ENCODE measurements at places on chromosomes 12 and 14.

DNA sequence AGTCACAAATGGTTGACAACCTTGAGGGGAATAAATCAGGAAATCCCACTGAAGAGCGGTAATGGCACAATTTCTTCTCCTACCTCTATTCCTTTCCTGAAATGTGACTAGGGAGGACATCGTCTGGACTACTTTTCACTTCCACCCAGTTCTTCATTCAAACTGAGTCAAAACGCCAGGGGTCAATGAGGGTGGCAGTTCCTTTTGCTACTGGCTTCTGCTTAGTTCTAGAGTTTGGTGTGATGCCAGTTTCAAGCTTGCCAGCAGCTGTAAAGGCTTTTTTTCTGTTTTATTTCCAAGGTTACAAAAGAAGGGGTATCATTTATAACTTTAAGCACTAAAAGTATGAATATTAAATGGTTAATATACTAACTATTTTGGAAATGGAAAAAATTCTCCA is 286.5 kb downstream of the SOX5 start:
- DNase-seq: no peak

DNA sequence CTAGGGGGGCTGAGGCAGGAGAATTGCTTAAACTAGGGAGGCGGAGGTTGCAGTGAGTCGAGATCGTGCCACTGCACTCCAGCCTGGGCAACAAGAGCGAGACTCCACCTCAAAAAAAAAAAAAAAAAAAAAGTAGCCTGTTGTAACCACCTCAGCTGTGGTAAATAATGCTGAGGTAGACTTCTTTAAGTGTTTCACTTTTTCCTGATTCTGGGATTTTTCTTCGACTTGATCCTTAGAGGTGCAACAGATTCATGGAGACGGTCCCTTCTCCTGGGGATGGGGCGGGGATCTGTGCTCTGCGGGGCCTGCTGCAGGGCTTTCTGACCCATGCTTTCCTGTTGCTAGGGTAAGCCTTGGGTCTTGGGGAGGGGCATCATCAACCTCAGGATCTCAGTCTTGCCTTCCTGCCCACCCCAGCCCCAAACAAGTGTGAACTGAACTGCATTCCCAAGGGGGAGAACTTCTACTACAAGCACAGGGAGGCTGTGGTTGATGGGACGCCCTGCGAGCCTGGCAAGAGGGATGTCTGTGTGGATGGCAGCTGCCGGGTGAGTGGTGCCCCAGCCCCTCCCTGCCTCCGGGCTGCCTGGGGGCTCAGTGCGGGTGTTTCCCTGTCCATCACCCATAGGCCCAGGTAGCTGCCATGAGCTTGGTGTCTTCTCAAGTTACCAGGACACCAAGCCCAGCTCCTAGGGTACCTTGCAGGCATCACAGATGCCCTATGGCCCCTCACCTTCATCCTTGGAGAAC is 12.4 kb downstream of the PAPLN start:
- no peak for DNase-seq

GRCh38 chr14:69537900-69538299 is 36.8 kb downstream of the CCDC177 start:
- DNase-seq: no peak

- no peak for DNase-seq
These were observed 170.7 kb downstream of the PPFIA2 start for GRCh38 chr12:81588235-81589008.

DNA sequence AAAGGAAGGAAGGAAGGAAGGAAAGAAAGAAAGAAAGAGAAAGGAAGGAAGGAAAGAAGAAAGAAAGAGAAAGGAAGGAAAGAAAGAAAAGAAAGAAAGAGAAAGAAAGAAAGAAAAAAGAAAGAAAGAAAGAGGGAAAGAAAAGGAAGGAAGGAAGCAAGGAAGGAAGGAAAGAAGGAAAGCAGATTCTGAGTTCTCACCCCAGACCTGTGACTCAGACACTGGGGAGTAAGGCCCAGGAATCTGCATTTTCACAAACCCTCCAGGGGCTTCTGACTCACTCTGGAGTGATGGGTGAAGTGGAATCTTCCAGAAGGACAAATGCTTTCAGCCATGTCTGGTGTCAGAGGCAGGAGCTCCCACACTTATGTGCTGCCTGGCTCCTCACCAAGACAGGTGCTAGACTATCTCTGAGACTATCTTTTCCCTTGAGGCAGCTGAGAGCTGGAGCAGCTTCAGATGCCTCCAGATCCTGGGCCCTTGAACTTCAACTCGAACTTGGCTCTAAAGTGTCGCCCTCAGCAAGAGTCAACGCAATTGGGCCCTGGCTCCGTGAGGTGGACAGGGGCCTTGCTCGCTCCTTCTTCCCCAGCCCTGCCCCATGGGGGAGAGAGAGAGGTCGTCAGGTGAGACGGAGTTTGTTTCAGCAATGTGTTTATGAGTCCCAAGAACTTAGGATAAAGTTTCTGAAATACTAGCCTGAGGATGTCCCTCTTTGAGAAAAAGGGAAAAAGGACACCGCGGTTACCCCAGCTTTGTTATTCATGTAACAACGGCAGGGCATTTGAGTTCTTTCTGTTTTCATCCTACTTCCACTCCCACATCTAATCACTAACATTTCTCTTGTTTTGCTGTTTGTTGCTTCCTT is 19.8 kb upstream of the SCARB1 start:
- no peak for DNase-seq

DNA sequence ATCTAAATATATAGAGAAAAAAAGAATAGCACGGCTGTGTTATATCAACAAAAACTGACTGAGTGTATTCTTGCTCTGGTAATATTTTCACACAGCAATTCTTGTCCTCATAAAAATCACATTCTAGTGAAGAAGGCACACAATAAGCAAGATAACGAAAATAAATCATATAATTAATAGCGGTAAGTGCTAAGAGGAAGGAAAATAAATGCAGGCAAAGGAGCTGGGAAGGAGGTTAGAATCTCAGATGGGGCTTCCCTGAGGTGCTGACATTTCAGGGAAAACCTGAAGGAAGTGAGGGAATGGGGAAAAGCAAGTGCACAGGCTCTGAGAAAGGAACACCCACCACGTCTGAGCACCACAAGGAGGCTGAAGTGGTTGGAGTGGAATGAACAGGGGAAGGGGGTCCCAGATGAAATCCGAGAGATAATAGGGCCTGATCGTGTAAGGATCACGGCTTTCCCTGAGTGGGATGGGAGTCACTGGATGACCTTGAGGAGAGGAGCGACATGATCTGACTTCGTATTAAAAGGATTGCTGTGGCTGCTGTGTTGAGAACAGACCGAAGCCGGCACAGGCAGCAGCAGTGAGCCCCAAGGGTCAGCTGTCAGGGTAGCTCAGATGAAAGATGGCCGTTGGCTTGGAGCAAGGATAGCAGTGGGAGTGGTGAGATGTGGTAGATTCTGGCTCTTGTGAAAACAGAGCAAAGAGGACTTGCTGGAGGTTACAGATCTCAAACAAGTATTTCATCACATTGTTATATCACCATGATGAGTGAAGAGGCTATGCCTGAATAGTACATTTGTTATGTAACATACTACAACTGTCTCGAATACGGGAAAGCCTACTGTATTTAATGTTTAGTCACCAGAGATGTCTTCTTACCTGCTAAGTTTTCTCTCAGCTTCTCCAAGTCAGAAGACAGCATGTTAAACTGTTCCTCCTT is 67.1 kb upstream of the VPS33A start:
- no peak for DNase-seq

DNA sequence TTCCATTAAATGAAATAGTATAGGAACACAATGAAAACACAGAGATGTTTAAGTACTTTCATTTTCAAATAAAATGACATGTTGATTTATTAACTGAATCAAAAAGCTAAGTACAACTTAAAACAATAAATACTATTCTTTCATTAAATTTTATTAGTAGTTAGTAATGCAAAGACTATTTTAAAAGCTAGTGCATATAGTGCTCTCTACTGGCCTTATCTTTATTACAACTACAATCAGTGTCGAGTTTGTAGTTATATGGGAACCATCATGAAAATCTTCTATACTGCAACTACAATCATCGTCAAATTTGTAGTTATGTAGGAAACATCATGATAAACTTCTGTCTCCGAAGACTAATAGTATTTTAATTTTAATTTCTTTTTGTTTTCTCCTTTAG is 8.9 kb upstream of the LIN7A start:
- DNase-seq: no peak

DNA sequence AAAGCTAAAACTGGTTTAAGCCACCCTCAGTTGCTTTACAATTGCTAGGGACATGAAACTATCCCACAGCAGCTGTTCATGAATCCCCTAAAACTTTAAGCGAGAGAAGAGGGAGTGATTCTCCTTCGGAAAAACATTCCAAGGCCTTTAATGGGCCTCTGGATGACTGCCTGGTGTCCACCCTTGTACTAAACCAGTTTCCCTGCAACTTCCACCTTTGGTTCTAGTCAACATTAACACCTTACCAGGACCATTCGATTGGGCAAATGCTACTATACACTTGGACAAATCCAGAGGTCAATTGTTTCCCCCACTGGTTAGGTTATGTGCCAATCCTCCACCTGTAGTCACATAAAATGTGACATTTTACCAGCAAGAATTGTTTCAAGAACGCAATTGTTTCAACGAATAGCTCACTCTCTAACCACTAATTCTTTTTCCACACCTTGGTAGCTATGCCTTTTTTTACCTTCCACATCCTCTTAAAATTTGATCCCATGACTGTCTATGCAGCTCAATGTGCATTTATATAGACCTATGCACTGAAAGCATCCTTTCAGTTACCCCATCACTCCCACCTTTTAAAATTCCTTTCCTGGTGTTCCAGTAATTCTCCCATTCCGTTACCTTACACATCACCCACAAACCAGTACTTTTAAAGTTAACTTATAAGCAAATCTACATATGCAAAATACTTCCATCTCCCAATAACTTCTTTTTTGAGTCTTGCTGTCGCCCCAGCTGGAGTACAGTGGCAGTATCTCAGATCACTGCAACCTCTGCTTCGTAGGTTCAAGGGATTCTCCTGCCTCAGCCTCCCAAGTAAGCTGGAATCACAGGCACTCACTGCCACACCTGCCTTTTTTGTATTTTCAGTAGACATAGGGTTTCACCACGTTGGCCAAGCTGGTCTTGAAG is 3.6 kb downstream of the UBC start:
- no peak for DNase-seq

- DNase-seq: no peak
These were observed 64.5 kb upstream of the NAV3 start for GRCh38 chr12:77766224-77766623.

DNA sequence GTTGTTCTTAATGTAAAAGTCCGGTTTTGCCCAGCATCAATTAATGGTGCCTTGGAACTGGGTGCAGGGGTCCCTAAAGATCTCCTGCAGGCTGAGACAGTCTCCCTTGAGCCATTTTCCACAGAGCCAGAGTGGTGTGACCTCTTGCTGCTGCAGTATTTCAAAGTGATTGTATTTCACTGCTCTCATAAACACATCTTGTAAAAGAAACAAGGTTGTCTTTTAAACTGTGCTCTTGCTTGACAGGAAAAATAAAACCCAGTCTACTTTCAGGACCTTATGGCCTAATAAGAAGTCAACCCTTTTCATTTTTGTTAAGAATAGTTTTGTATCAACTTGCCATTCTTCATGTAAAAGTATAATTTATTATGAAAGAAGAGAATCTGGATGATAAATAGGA is 44.7 kb downstream of the TMEM117 start:
- no peak for DNase-seq

DNA sequence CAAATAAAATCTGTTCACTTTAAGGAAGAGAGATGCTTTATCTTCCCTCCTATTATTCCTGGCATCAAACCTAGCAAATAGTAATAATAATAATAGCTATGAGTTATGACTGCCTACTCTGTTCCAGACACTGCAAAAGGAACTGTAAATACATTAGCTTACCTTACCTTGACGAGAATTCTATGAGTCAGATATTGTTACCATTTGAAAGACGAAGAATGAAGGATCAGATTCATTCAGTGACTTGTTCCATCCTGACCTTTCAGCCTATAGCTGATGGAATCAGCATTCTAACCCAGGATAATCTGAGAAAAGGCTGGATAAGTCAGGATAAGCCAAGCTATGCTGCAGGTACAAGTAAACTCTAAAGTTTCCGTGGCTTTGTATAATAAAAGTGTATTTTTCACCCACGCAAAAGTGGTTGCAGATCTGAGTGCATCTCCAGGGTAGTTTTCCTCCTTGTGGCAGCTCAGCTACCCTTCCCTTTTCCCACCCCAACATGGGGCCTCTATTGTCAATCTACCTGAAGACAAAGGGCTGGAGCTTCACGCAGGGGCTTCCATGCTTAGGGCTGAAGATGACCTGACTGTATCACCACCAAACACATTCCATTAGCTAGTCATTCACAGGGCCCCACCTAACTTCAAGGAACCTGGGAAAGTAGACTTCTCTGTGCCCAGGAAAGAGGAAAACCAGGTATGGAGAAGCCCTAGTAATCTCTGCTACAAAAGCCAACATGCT is 57.2 kb upstream of the CCND2 start:
- DNase-seq: no peak

GRCh38 chr12:106392759-106393158 is 35.2 kb downstream of the POLR3B start:
- no peak for DNase-seq

- no peak for DNase-seq
These were observed 33.8 kb downstream of the ZFYVE21 start for GRCh38 chr14:103749452-103749851.

DNA sequence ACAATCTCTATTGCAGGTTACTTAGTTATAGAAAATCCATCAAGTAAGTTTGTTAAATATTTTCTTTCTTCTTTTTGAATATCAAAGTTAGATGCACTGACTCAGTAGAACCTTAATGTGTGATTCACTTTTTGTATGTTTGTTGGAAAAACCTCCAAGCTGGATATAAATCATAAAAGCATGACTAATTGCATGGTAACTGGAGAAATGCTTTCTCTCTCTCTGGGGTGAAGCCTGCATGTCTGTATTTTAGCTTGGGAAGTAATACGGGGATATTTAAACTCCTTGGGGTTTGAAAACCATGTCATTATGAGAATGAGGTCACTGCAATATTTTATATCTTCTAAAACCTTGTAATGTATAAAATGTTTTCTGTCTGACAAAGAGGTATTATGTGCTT is 58.6 kb upstream of the MYF6 start:
- DNase-seq: no peak

- DNase-seq: no peak
These were observed 1.5 kb downstream of the NPAS3 start for GRCh38 chr14:32940066-32940651.

GRCh38 chr12:56346675-56347074 is 8.0 kb downstream of the IL23A start:
- no peak for DNase-seq

GRCh38 chr12:81347404-81347803 is 269.5 kb downstream of the ACSS3 start:
- DNase-seq: no peak

- no peak for DNase-seq
These were observed 594.4 kb downstream of the FLRT2 start for GRCh38 chr14:86124328-86124727.

Data from cortex of kidney (tissue), 1 donor.